ENCODE measurements at places on chromosomes 11 and 22.

DNA sequence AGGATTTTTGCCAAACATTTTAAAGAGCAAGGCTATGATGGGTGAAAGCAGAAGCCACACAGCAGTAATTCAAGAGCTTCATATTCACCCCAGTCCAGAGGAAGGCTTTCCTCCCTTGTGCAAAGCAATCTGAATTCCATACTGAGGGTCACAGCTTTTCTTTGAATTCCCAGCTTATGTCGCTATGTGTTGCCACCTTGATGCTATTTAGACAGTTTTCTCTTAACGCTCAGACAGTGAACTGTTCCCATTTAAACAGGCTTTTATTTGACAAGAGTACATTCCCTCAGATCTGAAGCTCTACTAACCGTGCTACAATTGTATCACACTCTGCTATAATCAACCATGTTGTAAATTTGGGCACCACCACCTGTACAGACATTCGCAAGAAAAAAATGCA lies 279.7 kb downstream of the CADM1 start:
- no peak for DNase-seq

- DNase-seq = no peak
These were observed 61.8 kb upstream of the PRODH start for GRCh38 chr22:18997925-18998315.

DNA sequence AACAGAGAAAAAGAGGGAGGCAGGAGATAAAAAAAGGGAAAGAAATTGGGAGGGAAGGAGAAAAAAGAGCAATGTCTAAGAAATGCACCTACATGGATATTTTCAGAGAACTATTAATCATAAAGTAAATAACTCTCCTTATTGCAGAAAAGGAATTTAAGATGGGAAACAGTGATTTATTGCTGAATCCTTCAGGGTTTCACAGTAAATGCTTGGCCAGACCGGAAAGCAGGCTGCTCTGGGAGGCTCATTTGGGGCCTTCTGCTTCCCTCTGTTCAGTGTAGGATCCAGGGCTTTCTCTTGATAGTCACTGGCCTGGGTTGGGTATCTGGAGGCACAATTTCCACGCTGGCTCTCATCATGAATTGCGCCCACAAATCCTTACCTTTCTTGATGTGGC lies 324.3 kb upstream of the SORL1-AS1 start:
- no peak for DNase-seq

- DNase-seq = no peak
These were observed 19.3 kb downstream of the MB start for GRCh38 chr22:35597692-35598395.

- DNase-seq = no peak
These were observed 11.1 kb downstream of the C11orf91 start for GRCh38 chr11:33689501-33689900.

- DNase-seq = no peak
These were observed 100.6 kb downstream of the MORC2 start for GRCh38 chr22:30867746-30868662.

GRCh38 chr22:27335102-27335660 lies 466.4 kb downstream of the MN1 start:
- DNase-seq = no peak

DNA sequence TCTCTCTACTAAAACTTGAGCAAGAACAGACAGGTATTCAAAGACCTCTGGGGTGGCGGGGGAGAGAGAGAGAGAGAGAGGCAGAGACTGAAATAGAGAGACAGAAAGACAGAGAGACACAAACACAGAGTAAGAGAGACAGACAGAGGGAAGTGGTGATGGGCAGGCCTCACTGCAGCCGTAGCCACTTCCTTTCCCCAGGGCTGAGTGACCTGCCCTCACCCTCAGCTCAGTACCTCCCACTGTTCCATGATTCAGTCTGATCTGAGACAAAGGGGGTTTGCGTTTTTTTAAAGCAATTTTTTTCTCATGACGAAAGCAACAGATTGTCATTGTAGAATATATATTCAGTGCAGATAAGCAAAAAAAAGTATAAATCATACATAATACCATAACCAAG lies 607.9 kb upstream of the B3GAT1 start:
- no peak for DNase-seq
